ENCODE measurements at places on chromosomes 2 and 18. TPM values are rescaled to one million over a fixed set of nuclear protein-coding genes. Genes with fewer than 3 reads are reported as not detected.

The AOX1 gene
- 4.8 TPM for total RNA-seq

- no peak for DNase-seq
Measured at GRCh38 chr18:70720607-70721006, 431.8 kb downstream of the SOCS6 start.

The MDH1B gene
- 1.3 TPM for total RNA-seq

The CBLN2 gene
- not detected for total RNA-seq

DNA sequence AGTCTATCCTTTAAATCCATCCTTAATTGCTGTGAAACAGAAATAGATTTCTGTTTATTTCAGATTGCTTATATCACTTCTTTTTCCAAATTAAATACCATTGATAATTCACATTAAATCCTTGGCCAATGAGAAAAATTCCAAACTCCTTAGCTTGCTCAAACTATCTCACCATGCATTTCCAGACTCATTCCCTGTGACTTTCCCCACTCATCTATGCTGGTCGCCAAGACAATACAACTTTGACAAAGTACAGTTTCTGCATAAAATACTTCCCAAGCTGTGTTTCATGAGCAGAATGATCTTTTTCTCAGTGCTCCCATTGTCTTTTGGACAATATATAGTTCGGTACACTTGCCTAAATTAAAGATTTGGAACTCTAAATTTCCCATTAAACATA lies 575.6 kb downstream of the CPS1 start:
- DNase-seq: no peak

The SFT2D3 gene
- total RNA-seq: 10.8 TPM

The RPRM gene
- under 0.01 TPM for total RNA-seq

DNA sequence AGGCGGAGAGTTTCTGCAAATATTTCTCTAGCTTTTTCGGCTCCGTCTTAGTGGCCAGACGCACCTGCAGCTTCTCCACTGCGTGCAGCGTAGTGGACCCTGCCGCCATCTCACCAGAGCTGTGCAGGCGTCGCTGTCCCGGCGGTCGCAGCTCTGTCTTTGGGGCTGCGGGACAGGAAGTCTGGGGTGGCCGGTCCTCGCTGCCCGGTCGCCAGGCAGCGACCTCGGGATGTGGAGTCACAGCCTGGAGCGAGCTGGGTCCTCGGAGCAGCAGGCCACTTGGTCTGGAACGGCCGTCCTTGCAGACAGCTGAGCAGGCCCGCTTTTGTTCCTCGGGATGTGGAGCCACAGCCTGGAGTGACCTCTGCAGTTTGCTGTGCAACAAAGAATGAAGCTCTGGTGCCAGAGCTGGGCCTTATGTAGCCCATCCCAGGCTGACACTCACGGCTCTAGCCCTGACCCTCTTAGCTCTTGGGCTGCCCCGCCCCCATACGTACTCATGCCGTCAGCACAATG lies at the start of gene ELOA2:
TSS of gene ELOA2 (minus strand) at position 466 of the 516 bp plus-strand sequence. CDS start at position 109, 357 bp downstream.
- DNase-seq: no peak

DNA sequence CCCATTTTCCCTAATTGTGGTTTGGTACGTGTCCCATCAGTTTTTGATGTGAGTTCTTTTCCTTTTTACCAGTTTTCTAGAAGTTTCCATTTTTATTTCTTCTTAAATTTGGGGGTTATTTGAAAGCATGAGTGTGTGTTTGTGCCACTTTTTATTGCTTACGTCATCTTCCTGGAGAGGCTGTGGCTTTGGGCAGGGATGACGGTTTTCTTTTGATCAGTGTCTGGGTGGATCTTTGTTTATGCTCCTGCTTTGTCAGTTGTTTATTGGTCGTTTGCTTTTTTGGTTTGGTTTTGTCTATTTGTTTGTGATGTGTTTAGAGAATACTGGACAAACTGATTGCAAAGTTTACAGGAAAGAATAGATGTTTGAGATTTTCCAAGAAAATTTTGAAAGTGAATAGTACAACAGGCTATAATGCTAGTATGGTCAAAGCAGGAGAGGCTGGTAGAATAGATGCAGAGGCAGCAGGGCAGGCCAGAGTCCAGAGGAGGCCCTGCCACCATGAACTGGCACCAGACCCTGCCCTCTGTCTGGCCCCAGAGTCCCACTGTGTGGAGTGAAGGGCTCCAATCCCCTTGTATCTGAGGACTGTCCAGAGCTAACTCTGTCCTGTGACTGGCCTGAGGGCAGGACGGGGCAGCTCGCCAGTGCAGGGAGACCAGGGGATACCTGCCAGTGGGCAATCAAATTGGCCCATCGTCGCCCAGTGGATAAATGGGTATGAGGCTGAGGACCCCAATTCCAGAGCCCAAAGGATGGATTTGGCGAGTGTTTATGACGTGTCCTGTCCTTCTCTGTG lies 23.4 kb upstream of the SNED1 start:
- DNase-seq: no peak

GRCh38 chr2:16026816-16027501 lies 86.6 kb downstream of the MYCN start:
- DNase-seq: no peak

All from hematopoietic multipotent progenitor cell (in vitro differentiated cells).